ENCODE measurements at places on chromosomes 3 and 15. TPM values are rescaled to one million over a fixed set of nuclear protein-coding genes. Genes with fewer than 3 reads are reported as not detected.

Gene ADAMTS7
- 0.10 TPM for total RNA-seq

Gene CCDC51
- 24.4 TPM for total RNA-seq

Gene STRIT1
- not detected for total RNA-seq

Gene IGDCC3
- total RNA-seq: not detected

Gene ITIH1
- not detected for total RNA-seq

Gene HYKK
- 2.7 TPM for total RNA-seq

Gene TMOD2
- 7.9 TPM for total RNA-seq

Gene GMNC
- total RNA-seq: not detected

Gene SPTSSB
- total RNA-seq: not detected

Gene SMAD6
- total RNA-seq: 0.07 TPM

Gene STARD5
- total RNA-seq: 7.3 TPM

Gene ALG1L2
- not detected for total RNA-seq

Gene LRRC31
- not detected for total RNA-seq

- DNase-seq: no peak
Observed at GRCh38 chr15:70014860-70015490, 82.7 kb downstream of the TLE3 start.

- DNase-seq: peak; percentile 6
Observed at GRCh38 chr3:197021729-197022404, 7.8 kb downstream of the MELTF start.

DNA sequence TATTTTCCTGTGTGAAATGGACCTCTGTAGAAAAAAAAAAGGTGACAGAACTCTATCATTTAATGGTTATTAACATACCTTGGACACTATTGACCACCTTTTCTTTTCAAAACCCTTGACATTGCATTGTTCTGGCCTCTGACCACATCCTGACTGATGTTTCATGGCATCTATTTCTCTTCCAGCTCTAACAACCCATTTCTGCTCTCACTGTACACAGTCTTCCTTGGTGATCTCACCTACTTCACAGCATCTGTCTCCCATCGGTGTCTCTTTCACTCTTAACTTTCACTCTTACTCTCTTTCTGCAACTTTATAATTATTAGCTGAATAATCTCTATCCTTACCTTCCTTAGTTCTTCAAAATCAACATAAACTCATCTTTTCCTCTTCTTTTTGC, 217.4 kb upstream of the CD96 start:
- DNase-seq: no peak

DNA sequence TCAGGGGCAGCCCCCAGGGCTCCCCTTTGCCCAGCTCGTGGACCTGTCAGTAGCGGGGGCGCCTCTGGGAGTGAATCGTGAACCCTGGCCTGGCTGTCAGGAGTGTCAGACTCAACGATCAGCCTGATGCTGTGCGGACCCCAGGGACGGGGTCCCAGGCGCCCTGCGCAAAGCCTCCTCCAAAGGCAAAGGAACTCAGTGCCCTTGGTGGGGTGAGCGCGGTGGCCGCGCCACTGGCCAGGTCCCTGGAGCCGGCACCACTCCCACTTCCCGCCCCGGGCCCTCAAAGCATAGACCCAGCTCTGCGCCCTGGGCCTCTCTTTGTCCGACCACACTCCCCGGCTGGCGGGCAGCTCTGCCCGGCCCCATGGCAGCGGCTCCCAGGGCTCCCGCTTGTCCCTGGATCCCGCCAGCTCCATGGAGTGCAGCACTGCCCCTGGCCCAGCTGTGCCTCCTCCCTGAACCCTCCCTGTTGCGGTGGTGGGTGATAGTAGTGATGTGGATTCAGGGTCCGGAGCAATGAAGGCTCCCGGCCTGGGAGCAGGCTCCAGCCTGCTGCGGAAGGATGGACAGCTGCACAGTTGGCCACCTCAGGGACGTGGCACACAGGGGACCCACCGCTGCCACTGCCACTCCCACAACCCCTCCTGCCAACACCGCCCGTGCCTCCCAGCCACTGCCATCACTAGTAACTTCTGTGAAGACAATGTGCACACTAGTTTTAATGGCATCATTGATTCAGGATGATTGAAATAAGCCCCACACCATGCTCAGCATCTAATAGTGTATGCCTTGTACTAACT, 263.8 kb downstream of the ZBBX start:
- no peak for DNase-seq

- no peak for DNase-seq
Observed at GRCh38 chr15:85482894-85483293, 102.5 kb downstream of the AKAP13 start.

GRCh38 chr3:158911586-158911985, 109.7 kb downstream of the MFSD1 start:
- DNase-seq: no peak

DNA sequence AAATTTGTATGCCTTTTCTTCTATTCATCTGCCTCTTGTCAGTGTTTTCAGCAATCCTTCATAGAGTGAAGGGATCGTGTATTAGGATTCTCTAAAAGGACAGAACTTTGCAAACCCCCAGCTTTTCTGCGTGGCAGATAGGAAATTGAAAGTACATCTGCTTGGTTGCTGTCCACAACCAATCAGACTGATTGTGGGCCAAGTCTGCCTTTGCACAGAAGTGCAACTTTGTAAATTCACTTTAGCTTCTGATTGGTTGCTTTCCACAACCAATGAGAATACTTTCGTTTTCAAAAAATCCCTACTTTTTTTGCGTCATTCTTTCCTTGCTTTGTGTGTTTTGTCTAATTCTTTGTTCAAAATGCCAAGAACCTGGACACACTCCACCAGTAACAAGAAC, 847.4 kb downstream of the FHIT start:
- DNase-seq: no peak

DNA sequence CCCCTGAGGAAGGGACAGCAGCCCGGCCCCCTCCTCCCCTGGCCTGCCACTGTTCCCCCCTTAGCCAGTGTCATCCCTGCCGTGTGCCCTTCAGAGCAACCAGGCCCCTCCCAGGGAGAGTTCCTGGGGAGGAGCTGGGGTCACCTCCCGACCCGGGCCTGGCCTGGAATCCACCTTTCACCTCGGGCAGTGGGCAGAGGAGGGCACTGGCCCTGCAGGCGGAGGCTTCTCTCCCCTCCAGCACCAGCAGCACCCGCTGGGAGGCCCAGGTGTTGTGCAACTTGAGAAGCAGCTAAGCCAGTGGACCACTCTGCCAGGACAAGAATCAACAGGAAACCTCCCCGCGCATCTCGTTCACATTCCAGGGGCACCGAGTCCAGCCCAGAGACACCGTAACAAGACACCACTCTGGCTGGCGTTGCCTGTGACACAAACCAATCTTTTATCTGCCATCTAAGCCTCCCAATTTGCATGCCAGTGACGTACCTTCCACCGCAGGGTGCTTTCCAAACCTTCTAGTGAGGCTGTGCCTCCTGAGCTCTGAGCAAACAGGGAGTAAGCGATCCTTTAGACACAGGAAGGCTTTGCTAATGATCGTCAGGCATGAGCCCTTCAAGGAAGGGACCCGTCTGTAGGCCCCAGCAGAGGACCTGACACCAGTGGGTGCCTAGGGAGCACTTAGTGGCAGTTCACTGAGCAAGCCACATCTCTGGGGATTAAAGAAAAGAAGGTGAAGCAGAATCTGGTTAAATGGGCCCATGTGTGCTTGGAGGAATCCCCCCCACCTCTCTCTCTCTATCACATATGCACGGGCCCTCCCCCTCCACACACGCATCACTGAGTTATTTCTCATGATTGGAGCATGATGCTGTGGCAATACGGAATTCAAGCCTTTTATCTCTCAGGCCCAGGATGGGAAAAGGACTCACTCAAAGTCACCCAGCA, 98.9 kb upstream of the TLE3 start:
- DNase-seq: peak; percentile 85

DNA sequence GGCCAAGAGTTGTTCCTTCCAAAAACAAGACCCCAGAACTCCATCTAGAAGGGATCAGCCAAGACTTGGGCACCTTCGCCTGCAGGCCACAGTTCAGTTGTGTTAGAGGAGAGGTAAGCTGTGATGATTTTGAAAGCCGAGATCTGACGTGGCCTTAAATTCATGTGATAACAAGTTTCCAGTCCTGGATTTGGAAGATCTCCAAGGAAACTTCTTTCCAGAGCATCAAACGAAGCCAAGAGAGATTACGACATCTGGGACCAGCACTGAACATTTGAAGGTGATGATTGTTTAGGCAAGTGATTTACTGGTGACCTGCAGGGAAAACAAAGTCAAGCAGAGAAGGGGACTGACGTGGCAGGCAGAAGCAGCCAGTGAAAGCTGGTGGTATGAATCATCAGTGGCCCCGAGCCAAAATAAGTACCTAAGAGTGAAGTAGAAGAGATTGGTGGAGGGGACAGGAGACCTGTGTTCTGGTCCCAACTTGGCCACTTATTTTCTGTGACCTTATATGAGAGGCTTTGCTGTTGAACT, 339.0 kb upstream of the PROK2 start:
- peak; percentile 73 for DNase-seq

GRCh38 chr3:151818361-151818760, 4.4 kb downstream of the AADAC start:
- DNase-seq: no peak

DNA sequence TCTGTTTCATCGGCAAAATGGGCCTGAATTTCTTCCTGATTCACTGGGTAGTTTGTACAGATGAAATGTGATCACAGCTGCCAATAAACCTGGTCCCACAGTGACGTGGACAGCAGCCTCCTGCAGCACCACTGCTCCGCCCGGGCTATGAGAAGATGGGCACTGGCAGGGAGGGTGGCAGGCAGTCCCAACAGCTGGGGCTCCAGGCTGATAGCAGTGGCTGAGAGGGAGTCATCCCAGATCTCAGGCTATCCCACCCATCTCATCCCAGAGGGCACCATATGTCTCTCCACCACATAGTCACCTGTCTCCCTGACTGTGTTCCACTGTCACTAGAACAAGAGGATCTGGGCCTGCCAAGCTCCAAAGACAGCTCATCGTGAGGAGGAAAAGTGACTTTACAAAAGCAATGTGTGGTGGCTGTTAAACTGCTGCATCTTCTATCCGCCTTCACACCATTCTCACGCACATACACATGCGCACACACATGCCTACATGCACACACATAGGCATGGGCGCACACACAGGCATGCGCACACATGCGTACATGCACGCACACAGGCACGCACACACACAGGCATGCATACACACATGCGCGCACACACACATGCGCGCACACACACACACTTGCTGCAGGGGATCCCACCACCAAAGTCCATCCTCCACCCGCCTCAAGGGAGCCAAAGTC, 46.2 kb downstream of the RGMA start:
- no peak for DNase-seq

GRCh38 chr3:50673931-50674330, 796 bp upstream of the DOCK3 start:
- no peak for DNase-seq

GRCh38 chr3:123361071-123361470, 87.8 kb downstream of the ADCY5 start:
- DNase-seq: no peak

DNA sequence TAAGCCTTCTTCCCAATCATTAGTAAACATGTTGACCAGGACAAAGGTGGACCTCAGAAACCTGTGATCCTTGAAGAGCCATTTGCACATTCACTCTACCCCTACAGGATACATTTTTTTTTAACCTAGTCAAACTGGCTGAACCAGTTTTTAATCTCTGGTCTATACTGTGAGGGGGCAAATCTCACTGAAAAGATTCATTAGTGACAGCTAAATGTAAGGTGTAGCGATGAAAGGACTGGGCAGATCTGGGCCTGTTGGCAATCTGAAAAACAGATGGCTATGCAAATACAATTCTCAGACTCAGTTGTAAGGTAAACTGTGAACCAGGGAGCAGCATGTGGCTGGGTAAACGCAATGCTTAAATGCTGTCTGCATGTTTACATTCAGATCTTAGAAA, 75.6 kb upstream of the SNTN start:
- no peak for DNase-seq

DNA sequence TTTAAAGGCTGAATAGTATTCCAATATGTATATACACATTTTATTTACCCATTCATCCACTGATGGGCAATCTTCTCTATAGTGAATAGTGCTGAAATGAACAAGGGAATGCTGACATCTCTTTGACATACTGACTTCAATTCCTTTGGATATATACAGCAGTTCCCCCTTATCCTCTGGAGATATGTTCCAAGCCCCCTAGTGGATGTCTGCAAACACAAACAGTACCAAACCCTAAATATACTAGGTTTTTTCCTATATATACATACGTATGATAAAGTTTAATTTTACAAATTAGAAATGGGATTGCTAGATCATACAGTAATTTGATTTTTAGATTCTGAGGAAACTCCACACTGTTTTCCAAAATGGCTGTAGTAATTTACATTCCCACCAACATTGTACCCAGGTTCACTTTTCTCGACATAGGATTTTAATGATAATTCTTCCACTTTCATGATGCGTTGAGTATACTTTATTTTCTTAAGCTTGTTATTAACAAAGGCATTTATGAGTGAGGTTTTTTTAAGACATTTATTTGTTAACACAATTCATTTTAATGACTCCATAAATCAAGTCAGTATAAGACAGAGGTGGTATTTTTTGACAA, 38.2 kb downstream of the VPS13C start:
- no peak for DNase-seq

GRCh38 chr15:36449084-36449661, 130.3 kb upstream of the CDIN1 start:
- DNase-seq: no peak

DNA sequence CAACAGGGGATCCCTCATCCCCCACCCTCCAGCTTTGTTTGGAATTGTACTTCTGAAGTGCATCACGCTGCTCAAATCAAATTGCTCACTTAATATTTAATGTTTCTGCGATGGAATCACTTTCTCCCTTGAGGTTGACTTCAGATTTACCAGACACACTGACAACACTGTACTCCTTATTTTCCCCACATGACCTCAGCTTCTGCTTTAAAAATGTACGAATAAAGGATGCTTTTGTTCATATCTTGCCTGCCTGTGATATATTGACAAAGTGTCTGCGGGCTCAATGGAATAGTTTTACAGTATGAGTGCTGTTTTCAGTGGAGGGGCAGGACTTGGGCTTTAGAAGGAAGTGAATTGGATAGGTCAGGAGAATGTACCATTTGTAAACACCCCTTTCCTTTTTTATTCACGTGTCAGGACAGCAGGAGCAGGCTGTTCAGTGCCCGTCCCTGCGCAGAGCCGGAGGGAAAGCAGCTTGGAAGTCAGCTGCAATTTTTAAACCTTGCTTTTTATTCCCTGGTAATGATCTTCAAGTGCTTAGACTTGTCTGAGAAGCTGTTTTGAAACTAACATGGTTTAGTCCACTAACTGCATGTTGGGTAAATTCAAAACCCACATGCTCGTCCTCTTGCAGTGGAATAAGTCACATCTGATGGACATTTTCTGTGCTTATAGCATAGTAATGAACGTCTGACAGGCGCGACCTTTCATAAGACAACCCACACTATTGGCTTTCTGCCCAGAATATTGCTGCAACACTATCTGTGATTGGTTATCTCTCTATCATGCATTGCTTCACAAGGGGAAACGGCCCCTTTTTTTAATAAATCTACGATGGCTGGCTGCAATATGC, 29.9 kb downstream of the MBNL1 start:
- DNase-seq: peak; percentile 59

DNA sequence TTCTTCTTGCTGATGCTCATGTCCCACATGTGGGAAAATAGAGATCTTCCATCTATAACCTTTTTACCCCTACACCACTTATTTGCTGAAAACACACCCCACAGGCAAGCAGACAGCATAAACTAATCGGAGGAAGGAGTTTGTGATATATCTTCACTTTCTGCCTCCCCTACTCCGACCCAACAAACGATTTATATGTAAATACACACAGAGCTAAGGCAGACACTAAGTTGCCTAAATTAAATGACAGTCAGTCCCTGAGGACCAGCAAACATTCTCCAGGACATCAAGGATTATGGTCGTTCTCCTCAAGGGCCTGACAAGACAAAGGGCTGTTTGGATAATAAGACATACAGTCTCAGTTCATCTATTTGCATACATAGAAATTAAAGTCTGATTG, 552.5 kb downstream of the ROBO1 start:
- DNase-seq: no peak

- no peak for DNase-seq
Observed at GRCh38 chr3:72720566-72720965, 127.7 kb downstream of the SHQ1 start.

Data from activated CD4-positive, alpha-beta memory T cell treated with anti-CD3 and anti-CD28 coated beads for 36 hours (primary cell).